GM10248 (cell line): ENCODE measurements at places on chromosomes 3 and 15.
A peak's percentile ranks its signal among the peaks of the same experiment; 100 is the strongest.

GRCh38 chr3:114144909-114145688 is 33.8 kb downstream of the DRD3 start:
- DNase-seq = no peak

GRCh38 chr3:181703601-181704420 is 7.9 kb upstream of the SOX2 start:
- DNase-seq = no peak

GRCh38 chr15:92696096-92696495 is 40.5 kb upstream of the FAM174B start:
- DNase-seq = no peak

DNA sequence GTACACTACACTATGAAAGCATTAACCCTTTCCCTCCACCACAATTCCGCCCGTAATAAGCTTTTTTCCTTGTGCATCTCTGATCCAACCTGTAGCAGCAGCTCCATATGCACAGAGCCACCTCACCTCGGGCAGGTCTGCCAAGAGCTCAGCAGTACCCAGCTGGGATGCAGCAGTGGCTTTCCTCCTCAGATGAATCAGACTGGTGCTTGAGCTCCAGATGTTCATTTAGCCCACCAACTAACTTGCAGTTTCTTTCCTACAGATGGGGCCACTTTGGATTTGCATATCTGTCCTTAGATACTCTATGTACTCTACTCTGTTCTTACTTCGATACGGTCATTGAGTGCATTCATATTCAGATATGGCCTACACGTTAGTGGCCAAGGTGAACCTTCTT is 14.8 kb upstream of the FSIP1 start:
- DNase-seq = no peak

DNA sequence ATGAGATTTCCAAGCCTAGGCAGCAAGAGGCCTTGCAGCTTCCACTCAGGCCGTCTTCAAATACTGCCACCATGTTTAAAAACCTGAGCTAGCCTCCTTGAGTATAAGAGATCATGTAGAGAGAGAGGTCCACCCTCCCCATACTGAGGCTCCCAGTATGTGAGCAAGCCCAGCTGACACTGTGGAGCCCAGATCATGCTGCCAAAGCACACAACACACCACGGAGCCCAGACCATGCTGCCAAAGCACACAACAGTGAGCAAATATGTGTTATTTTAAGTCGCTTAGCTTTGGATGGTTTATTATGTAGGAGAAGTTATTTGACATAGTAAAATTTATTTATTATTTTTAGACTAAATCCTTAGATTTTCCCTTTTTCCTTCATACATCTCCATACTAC is 333.7 kb downstream of the CTNNB1 start:
- no peak for DNase-seq

GRCh38 chr3:134239538-134239937 is 11.1 kb downstream of the RYK start:
- DNase-seq = no peak

DNA sequence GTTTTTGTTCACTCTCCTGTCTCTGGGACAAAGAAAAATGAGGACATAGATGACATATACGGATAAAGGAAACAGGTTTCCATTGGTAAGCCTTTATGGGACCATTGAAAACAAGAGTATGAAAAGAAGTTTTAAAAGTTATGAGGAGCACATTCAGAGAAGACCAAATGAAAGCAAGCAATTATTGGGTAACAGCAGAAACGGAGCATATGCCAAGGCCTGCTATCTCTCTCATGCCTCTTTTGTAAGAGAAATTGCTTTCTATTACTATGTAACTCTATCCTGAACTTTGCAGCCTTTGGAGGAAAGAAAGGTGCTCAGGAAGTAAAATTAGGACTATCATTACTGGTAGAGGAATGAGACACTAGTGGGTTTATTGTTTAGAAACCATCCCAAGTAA is 14.9 kb upstream of the DPH6 start:
- no peak for DNase-seq

DNA sequence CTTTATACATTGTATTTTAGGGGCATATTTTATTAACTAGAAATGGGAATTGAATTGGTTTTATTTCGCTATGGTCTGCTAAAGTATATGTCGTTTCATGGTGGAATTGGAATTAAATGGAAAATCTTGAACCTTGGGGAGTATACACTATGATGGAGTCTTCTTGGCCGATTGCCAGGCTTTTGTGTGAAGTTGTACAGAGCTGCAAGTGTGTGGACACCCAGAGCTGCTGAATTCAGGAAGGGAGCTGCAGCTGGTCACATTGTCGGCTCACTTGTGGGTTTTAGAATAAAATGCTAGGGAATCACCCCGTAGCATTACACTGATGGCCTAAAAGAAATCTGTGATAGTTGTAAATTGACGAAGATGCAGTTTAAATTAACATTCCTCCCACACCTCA is 35.1 kb downstream of the USP3 start:
- DNase-seq = no peak

DNA sequence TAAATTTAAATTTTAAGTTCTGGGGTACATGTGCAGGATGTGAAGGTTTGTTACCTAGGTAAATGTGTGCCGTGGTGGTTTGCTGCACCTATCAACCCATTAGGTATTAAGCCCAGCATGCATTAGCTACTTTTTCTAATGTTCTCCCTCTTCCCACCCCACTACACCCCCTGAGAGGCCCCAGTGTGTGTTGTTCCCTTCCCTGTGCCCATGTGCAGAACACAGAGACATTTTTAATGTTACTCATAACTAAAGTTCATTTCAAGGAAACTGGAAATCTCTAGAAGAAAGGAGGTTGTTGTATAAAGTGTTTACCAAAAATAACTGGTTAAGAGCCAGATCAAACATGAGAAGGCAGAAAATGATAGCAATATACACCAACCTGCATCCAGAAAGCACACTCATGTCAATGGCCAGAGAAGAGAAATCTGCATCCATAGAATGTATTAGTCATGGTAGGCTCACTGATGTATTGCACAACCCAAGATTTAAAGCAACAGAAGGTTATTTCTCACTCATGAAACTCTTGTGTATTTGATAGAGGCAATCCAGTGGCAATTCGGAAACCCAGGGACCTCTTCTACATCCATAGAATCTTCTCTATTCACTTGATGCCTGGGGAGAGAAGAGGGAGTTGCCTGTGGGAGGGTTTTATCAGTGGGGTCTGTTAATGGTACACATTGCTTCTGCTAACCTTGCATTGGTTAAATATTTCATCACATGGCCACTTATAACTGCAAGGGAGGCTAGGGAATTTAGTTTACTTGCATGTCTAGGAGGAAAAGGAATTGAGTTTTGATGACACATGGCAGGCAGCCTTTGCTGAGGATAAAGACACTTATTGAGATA is 321.9 kb upstream of the RASGRP1 start:
- no peak for DNase-seq

GRCh38 chr3:58416191-58416590 is 17.4 kb downstream of the PDHB start:
- no peak for DNase-seq

GRCh38 chr3:190117981-190118380 is 2.7 kb downstream of the P3H2 start:
- DNase-seq = no peak

DNA sequence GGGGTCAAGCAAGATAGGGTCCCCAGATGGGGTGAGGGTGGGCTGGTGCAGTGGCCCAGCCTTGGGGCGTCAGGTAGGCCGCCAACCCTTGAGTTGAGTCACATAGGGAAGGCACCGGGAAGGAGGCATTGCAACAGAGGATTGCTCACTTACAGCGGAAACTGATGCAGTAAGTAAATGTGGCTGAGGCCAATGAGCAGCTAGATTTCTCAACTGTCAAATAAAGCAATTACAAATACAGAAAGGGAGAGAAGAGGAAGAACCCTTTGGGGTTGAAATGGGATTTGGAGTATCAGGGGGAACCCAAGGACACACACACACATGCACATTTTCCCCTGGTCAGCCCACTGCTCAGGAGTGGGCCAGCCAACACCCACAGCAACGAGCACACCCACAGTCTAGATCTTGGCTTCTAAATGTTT is 44.0 kb downstream of the CHSY1 start:
- DNase-seq = no peak

DNA sequence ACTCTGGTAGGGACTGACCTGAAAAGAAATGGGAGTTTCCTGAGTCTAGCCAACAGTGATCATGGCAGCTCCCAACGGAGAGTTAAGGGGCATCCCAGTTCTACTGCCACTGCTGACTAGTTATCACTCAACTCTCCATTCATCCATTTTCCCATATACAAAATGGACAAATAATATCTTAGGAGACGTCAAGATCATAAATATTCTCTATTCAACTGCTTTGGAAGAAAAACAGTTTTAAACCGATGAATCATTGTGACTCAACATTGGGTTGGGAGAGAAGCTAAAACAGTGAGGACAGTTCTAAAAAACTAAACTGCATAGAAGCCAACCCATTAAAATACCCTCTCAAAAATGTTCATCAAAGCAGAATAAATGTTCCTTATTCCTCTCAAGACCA is 57.6 kb upstream of the CHRM5 start:
- no peak for DNase-seq

DNA sequence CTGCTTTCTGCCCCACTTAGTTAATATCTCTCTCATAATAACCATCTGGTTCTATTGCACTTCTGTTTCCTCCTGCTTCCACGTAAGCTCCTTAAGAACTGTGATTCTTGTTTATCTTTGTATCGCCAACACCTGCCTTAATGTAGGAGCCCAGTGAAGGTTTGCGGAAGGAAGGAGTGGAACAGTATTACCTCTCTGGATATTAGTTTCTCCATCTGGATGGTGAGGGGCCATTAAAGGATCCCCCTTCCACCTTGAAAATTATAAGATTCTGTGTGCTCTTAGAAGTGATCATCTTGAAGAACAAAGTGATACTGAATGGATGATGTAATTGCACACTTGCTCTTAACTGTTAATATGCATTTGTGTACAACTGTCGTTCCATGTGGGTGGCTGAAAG is 2.2 kb downstream of the CHRNA5 start:
- peak; percentile 23 for DNase-seq

GRCh38 chr3:24023197-24023596 is 78.1 kb downstream of the NR1D2 start:
- no peak for DNase-seq
